ENCODE measurements at places on chromosomes 16 and 17.

GRCh38 chr16:54652201-54652770, 278.4 kb upstream of the IRX5 start:
- peak; percentile 59 for DNase-seq

GRCh38 chr17:35467824-35468223, 19.3 kb upstream of the SLFN13 start:
- DNase-seq, result no peak

GRCh38 chr16:20002936-20003335, 70.8 kb downstream of the GPR139 start:
- DNase-seq, result no peak

GRCh38 chr17:30210901-30211300, 24.6 kb downstream of the SLC6A4 start:
- DNase-seq, result no peak

GRCh38 chr17:57210224-57210553, 46.1 kb upstream of the MSI2 start:
- DNase-seq, result peak; percentile 35

GRCh38 chr16:24091125-24091524, 165.0 kb upstream of the CACNG3 start:
- no peak for DNase-seq

GRCh38 chr17:57357392-57357784, 101.1 kb downstream of the MSI2 start:
- DNase-seq, result peak; percentile 74

DNA sequence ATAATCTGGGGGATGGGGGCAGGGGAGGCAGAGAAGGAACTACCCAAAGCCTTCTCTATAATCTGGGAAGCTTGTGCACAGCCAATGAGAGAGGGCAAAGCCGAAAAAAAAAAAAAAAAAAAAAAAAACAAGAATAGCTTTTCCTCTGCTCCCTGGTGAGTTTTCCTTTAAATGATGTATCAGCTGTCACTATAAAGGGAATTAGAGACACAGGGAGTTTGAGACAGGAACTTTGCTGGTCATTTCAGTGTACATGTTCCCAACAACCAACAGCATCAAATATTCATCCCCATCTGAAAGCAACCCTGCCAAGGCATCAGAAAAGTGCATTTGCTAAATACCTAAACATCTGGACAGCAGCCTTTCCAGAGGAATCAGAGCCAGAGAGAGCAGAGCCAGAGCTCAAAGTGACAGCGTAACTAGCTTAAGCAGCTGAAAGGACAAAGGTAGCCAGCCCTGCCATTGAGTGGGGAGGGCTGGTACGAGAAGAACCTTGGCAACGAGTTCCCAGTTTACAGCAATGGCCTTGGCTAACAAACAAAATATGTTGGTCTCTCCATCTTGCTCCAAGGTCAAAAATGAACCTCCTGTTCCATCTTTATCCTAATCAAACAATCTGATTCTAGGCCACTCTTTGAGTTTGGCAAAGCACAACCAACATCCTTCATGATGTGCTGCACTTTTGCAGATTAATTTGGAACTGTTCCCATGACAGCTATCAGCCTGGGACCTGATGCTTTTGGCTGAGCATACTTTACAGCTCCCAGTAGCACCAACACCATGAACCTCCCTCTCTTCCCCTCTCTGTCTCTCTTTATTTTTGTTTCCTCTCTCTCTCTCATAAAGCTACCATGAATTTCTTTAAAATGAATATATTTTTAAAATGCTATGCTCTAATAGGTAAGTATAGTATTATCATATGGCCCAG, 143.7 kb upstream of the GNAO1 start:
- no peak for DNase-seq

DNA sequence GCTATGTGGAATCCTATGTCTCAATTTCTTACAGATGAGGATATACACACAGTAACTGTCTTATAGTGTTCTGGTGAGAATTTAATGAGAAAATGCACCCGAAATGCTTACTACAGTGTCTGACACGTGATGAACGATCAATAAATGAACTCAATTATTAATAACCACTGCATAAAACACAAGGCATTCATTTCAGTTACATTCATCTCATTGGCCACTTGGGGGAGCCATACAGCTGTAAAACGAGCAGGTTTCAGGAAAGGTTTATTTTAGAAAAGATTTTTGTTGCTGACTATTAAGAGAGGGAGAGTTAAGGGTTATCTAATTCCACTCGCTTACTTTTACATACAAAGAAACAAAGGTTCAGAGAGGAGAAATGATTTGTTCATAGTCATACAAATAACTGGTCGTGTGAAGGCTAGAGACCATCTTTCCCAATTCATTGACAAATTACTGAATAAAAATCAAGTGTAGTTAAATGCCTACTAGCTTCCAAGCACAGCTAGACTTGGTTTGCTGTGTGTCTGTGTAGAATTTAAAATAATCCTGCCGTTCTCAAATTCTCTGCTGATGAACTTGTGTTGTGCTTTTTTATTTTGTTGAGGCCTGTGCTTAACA, 160.1 kb downstream of the MAP2K4 start:
- DNase-seq, result peak; percentile 80

DNA sequence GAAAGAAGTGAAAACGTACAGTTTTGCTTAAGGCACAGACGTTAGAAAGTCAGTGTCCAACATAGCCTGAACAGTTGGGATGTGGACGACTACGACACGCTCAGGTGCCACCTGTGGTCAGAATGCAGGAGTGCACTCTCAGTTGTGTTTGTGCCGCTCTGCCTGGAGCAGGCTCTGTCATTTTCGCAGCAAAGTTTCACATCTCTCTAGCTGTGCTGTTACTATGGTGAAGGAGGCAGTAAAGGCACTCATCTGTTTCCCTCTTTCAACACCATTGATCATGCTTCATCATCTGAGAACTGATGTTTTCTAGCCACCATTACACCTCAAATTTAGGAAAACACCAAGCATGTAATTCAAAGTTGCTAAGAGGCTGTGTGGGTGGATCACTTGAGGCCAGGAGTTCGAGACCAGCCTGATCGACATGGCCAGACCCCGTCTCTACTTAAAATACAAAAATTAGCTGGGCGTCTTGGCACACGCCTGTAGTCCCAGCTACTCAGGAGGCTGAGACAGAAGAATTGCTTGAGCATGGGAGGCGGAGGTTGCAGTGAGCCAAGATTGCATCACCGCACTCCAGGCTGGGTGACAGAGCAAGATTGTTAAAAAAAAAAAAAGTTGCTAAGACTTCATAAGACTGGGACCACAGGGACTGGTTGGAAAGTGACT, 44.9 kb upstream of the DNAJA2 start:
- no peak for DNase-seq

- no peak for DNase-seq
Observed at GRCh38 chr16:69486724-69487123, 62.3 kb downstream of the CYB5B start.

GRCh38 chr16:28562199-28562598, 8.5 kb downstream of the SGF29 start:
- DNase-seq, result no peak

GRCh38 chr16:67209565-67209964, 10.6 kb downstream of the ELMO3 start:
- no peak for DNase-seq

GRCh38 chr16:17416461-17417311, 54.1 kb downstream of the XYLT1 start:
- DNase-seq, result peak; percentile 51

- DNase-seq, result no peak
Observed at GRCh38 chr16:56354746-56355145, 70.6 kb downstream of the AMFR start.

DNA sequence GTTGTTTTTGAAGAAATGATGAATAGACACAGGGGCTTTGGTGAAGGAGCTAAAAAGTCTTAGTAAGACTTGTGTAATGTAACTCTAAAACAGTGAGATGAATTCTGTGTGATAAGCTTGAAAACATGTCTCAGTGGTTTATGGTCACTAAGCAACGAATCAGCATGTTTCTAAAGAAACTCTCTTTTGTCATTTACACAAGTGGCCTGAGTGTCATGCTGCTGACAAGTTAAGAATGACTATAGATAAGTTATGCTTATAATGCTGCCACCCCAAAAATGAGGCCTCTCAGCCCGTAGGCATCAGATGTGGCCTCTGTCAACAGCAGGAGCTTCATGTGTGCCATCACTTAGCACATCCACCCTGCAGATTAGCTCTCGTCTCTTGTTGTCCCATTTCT, 8.7 kb downstream of the COX10 start:
- DNase-seq, result no peak

- peak; percentile 94 for DNase-seq
Observed at GRCh38 chr16:83343935-83344366, 463.8 kb upstream of the HSBP1 start.

- DNase-seq, result peak; percentile 50
Observed at GRCh38 chr16:56812884-56813283, 52.1 kb upstream of the SLC12A3 start.

DNA sequence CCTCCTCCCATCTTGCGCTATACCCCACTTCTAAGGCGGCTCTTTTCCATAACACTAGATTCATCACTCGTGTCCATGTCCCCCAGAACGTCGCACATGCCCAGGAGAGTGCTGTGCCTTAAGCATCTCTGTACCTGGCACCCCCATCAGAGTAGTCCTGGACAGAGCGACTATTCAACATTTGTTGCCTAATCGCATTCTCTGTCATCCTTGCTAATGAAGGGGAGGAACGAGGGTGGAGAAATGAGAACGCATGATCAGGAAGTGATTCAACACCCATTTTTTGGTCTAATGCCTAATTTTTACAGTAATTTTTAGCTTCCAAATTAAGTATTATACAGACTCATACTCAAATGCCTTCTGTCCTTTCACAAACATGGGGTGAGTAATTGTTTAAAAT, 53.2 kb downstream of the SLC39A11 start:
- peak; percentile 10 for DNase-seq

- peak; percentile 25 for DNase-seq
Observed at GRCh38 chr17:77999413-78000173, 41.1 kb downstream of the TNRC6C start.

DNA sequence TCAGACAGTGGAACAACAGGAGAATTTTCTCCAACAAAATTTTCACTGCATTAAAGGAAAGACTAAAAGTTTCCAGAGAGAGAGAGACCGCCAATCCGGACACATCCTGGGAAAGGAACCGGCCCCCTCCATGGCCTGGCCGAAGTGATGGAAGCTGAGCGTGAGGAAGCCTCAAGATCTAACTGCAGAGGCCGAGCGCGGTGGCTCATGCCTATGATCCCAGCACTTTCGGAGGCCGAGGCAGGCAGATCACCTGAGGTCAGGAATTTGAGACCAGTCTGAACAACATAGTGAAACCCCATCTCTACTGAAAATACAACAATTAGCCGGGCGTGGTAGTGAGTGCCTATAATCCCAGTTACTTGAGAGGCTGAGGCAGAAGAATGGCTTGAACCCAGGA, 3.9 kb downstream of the CTRB2 start:
- DNase-seq, result no peak

DNA sequence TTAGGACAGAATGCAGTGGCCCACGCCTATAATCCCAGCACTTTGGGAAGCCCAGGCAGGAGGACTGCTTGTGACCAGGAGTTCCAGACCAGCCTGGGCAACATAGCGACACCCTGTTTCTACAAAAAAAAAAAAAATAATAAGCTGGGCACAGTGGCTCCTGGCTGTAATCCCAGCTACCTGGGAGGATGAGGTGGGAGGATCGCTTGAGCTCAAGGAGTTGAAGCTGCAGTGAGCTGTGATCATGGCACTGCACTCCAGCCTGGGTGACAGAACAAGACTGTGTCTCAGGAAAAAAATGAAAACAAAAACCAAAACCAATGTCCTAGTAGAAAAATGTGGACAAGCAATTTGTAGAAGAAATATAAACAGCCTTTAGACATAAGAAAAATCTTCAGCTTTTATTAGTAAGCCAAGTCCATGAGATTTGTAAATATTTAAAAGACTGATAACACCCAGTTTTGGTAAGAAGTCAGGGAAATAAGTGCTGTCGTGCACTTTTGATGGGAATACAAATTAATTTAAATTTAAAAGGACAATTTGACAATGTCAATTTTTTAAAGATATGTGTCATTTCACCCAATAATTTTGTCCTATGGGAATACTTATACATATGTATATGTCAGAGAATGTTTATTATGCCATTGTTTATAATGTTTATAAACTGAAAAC, 11.1 kb downstream of the SCPEP1 start:
- no peak for DNase-seq

DNA sequence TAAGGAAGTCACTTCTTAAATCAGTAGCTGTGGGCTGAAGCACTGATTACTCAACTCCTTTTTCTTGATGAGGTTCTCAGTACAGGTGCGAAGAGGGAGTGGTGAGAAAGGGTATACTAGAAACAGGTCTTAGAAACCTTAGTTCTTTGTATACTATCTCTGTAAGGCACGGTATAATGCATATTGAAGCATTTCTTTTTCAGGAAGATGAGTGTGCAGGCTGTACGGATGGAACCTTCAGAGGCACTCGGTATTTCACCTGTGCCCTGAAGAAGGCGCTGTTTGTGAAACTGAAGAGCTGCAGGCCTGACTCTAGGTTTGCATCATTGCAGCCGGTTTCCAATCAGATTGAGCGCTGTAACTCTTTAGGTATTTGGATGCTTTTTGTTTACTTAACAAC, 39.2 kb downstream of the CYLD start:
- no peak for DNase-seq

DNA sequence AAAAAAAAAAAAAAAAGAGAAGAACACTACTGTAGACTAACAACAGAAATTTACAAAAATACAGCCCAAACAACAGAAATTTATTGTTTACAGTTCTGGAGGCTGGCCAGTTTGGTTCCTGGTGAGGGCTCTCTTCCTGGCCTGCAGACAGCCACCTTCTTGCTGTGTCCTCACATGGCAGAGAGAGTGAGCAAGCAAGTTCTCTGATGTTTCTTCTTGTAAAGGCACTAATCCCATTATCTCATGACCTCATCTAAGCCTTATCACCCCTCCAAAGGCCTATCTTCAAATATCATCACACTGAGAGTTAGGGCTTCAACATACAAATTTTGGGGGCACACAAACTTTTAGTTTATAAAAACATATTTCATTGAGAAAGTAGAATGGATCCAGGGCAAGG, 7.3 kb downstream of the ARSG start:
- no peak for DNase-seq

- DNase-seq, result peak; percentile 80
Observed at GRCh38 chr16:58499615-58500351, at the start of gene NDRG4. NDRG4 (plus strand) TSS chr16:58500143; CDS start chr16:58500249, 106 bp downstream.

GRCh38 chr17:80132906-80133625, 13.9 kb downstream of the EIF4A3 start:
- DNase-seq, result no peak

DNA sequence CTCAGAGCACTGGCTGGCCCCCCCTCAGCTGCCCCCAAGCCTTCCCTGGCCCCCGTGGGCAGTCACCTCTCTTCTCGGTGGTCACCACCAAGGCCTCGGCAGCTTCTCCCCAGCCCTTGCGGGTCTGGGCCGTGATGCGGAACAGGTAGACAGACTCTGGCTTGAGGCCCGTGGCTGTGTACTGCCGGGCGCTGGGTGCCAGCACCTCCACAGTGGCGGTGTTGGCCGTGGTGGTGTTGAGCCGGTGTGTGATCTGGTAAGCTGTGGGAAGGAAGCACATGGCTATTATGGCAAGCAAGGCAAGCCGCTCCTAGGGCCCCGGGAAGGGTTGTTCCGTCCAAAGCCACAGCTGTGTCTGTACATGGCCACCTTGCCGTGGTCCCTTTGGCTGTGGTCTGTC, 78.4 kb upstream of the CDC42EP4 start:
- DNase-seq, result no peak

- DNase-seq, result no peak
Observed at GRCh38 chr17:83057793-83058265, 21.6 kb upstream of the METRNL start.

- DNase-seq, result no peak
Observed at GRCh38 chr16:51747329-51747728, 596.3 kb upstream of the SALL1 start.
